ENCODE measurements at places on chromosomes 7 and 10. TPM values are rescaled to one million over a fixed set of nuclear protein-coding genes. Genes with fewer than 3 reads are reported as not detected.

Gene MMD2
- not detected for total RNA-seq

DNA sequence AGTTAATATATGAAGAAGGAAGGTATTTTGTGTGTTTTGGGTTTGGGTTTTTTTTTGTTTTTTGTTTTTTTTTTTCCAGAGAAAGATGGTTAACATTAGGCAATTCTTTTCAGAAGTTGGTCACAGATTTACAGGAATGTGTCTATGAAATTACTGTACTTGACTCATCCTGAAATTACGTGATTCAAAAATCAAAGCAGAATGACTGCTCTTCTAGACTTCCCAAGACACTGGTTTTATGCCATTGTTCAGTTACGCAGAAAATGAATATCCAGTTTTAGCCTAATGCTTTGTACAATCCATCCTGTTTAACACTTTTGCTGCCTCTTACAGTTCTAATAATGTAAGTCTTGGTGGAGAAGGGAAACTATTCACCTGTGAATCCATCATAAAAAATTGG lies 39.7 kb upstream of the CELF2 start:
- DNase-seq = no peak

DNA sequence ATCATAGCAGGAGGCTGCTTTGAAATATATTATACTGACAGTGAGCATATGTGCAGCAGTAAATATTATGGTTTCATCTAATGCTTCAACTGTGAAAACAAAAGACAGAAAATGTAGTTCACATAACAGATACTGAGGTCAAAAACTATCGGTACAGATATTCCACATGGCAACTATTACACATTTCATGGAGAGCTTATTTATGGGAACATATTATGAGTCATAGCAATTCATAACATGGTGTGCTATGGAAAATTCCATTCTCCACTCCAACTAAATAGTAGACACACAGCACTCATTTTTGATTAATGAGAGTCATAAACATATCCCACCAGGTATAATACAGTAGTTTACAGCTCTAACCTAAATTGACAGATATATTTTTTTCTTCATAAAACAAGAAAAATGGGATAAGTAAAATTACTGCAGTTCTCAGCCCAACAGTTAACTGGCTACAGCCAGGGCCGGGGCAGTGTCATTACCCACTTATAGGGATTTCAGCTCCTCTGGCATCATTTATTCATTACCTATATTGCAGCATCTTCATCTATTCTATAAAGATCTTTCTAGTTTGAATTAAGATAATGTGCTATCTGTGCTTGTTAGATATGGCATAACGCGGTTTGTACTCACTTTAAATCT lies 475.6 kb upstream of the KLF6 start:
- DNase-seq = no peak

- DNase-seq = no peak
Observed at GRCh38 chr10:52483587-52483986, 169.5 kb downstream of the DKK1 start.

GRCh38 chr7:74656441-74656836 lies 1.1 kb upstream of the GTF2I start:
- no peak for DNase-seq

DNA sequence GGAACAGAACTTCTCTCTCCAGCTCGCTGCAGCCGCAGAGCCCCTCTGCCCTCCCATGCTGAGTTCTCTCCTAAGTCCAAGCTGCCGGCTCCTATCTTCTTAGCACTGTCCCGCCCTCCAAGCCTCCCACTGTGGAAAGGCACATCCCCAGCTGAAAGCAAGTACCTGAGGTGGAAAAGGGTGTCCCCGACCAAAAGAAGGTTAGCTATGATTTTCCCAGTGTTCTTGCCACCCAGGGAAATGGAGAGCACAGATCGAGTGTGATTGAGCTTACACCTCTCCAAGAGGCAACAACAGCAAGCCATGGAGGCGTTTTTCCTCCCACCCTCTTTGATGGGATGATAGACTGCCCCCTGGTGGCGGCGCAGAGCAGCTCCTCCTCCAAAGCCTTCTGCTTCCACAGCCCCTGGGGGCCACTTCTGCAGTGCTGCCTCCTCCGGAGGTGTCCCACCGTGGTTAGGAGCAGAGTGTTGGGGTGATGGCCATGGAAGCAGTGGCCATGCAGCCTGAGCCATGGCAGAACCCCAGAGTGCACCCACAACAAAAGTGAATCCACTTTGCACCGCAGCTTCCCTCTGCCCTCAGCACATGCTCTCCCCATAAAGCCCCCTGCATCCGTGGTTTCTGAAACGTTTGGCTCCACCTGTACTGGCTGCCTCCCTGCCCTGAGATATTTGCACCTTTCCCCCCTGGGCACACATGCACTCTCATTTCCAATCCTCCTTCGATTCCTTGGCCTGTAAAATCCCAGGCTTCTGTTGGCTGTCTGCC lies 143.1 kb upstream of the STK17A start:
- DNase-seq = no peak

Gene ZPBP
- not detected for total RNA-seq

DNA sequence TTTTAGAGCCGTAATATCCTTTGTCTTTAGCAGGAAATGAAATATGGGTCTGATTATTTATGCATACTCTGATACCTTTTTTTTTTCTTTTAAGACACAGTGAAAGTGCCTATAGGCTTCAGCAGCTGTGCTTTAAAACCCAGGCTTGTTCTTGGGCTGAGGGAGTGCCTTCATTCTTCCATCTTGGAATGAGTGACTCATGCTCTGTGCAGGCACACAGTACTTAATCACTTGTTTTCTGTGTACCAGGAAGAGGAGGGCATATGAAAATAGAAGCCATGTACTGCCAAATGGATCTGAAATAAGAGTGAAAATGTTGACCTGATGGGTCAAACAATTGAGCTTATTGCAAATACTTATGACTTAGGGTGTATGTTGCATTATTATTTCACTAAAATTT lies 12.0 kb downstream of the INPP5F start:
- DNase-seq = peak; percentile 30

- no peak for DNase-seq
Observed at GRCh38 chr7:45460379-45460778, 113.8 kb upstream of the ADCY1 start.

GRCh38 chr7:76234931-76235441 lies 33.3 kb downstream of the SRRM3 start:
- peak; percentile 26 for DNase-seq

Gene IQUB
- total RNA-seq = 0.15 TPM

DNA sequence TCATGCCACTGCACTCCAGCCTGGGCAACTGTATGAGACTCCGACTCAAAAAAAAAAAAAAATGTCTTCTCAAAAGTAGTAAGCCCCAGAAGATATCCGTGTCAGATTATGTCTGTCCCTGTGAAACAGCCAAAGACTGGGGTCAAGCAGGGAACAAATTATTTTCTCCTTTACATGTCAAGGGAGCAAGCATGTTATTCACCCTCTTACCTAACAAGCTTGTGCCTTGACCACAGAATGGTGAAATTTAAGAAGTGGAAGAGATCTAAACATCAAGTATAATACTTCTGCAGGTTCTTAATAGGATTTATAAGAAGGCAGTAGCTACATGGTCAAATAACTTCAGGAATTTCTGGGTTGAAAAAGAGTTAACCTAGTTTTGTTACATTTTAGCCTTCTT lies 187.9 kb downstream of the ZNF365 start:
- DNase-seq = no peak

Gene WNT2
- not detected for total RNA-seq

DNA sequence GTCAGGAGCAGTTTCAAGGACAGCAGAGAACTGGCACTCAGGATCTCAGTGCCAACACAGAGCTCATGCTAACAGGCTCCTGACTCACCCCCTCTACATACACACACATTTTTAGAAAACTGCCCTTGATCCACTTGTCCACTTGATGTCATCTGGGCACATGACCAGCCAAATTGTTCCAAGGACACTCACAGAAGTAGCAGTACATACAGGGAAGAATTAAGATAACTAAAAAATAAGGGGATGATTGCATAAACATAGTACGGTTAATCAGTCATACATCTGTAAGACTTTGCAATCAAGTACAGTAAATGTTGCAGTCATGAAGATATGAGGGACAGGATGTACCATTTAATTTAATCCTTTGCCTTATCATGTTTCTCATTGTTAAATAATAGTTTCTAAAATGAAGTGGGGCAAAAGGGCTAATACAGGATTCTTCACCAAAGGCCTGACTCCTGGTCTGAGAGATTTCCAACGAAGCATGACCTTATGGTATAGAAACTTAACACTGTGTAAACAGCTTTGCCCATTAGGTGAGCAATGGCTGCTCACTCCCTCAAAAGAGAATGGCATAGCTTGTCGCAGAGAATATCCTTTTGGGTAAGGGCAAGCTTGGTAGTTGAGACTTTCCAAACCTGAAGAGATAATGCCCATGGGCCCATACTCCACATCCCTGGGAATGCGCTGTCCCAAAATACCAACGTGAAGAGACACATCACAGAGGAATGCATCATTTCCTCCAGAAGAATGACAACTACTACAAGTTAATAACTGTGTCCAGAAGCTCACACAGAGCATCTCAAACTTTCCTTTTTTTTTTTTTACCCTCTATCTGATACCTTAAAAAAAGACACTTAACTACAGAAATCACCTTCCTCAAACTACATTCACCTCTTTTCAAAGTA lies 94.1 kb downstream of the ARMH3 start:
- peak; percentile 85 for DNase-seq

- DNase-seq = no peak
Observed at GRCh38 chr7:102416406-102416805, 17.0 kb upstream of the ORAI2 start.

Gene ABLIM1
- 107 TPM for total RNA-seq

- no peak for DNase-seq
Observed at GRCh38 chr10:126691456-126691855, 21.0 kb upstream of the C10orf90 start.

DNA sequence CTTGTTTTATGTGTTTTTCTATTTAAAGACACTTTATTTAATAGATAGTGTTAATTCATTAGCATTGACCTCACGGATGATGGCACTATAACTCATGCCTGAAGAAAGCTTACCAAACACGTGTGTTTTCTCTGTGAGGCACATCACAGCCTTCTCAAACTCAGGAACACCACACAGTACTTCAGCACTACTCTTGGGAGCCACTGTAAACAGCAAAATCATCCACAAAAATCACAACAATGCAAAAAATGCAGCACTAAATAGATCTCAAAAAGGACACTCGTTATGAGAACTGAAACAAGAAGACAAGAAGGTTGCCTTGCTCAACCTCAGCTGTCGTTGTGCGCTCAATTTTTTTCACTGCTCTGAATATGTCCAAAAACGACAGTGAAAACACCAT lies 12.0 kb upstream of the PARP12 start:
- DNase-seq = no peak

- no peak for DNase-seq
Observed at GRCh38 chr7:158975526-158976467, 119.4 kb downstream of the DYNC2I1 start.

GRCh38 chr10:128629111-128630096 lies 503.2 kb upstream of the MKI67 start:
- no peak for DNase-seq

DNA sequence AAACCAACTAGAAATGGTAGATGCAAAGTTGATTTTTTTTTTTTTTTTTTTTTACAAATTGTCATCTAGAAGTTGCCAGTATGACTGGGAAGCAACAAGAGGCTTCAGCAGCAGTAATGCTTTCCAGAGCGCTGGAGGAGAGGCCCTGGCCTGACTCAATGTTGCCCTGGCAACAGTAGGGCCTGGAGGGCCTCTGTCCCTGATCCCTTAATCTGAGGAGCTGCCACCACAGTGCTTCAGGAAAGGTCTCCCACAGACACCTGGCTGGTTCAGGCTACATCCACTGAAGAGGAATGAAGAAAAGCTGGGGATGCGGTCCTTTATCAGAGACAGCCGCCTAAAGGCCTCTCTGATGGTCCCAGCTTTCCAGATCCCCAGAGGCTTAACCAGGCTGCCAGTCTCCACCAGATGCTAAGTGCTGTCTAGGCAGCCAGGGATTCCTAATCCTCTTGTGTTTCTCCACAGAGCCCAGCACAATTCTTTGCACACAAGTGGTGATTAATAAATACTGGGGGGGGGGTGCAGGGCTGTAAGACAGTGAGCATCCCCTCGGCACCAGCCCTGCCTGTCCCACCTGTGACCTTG lies 33.7 kb downstream of the ZNF777 start:
- no peak for DNase-seq

- DNase-seq = peak; percentile 14
Observed at GRCh38 chr7:134703782-134704181, 57.1 kb downstream of the BPGM start.

GRCh38 chr10:95964756-95965155 lies 57.0 kb downstream of the CC2D2B start:
- no peak for DNase-seq

DNA sequence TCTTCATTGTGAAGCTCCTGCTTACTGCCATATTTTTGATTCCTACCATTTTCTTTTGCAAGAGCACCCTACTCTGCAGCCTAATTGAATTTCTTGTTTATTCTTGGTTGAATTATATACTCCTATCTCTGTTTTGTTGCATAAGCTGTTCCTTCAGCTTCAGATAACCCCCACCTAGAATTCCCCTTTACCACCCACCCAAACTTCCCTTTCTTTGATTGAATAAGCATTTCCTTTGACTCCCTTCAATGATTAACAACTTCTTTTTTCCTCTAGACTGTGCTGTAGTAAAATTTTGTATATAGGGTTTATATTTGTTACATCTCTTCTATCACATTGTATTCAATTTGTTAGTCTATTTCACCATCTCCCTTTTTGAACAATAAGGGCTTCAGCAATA lies 168.1 kb downstream of the GPR37 start:
- no peak for DNase-seq

Gene CREB5
- total RNA-seq = 3.5 TPM

DNA sequence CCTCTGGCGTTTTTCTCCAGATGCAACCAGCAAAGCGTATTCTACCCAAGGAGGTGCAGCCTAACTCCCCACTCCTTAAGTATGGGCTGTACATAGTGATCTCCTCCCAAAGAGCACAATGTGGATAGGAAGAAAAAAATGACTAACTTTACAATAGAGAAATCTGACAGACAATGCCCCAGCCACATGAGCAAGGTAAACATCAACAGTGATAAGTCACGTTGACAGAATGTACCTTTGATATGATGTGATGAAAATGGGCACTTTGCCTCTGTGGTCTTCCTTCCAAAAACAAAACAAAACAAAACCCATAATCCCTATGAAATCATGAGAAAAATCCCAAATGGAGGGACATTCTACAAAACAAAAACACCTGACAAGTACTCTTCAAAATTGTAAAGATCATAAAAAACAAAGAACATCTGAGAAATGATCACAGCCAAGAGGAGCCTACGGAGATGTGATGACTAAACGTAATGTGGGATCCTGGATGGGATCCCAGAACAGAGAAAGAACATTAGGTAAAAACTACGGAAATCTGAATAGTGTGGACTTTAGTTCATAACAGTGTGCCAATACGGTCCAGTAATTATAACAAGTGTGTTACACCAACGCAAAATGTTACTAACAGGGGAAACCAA lies 50.6 kb downstream of the ABLIM1 start:
- no peak for DNase-seq

GRCh38 chr7:98797150-98797549 lies 72.7 kb downstream of the TMEM130 start:
- no peak for DNase-seq

- DNase-seq = no peak
Observed at GRCh38 chr7:133135451-133135850, 53.6 kb upstream of the CHCHD3 start.

Gene FIGNL1
- 9.2 TPM for total RNA-seq

Gene CD36
- total RNA-seq = 210 TPM

All from gastrocnemius medialis (tissue), 4 donors.